Astrocyte (in vitro differentiated cells and primary cell): ENCODE measurements at places on chromosomes 5 and 9.

- DNase-seq = no peak
Measured at GRCh38 chr5:151118913-151119575, 38.2 kb upstream of the TNIP1 start.

GRCh38 chr5:158127536-158127935 lies 268.6 kb upstream of the CLINT1 start:
- no peak for DNase-seq

- peak; percentile 88 for DNase-seq
Measured at GRCh38 chr5:169650701-169651331, 13.7 kb downstream of the DOCK2 start.

GRCh38 chr9:104921067-104921741 lies 6.8 kb downstream of the ABCA1 start:
- no peak for DNase-seq

- peak; percentile 81 for DNase-seq
Measured at GRCh38 chr9:137482094-137482781, 23.1 kb upstream of the NSMF start.
